ENCODE measurements at places on chromosomes 5 and 9.

- no peak for DNase-seq
Measured at GRCh38 chr9:12884736-12885395, 110.0 kb downstream of the LURAP1L start.

- DNase-seq, result peak; percentile 70
Measured at GRCh38 chr9:4832786-4833579, 40.2 kb downstream of the RCL1 start.

- peak; percentile 4 for DNase-seq
Measured at GRCh38 chr9:7536310-7536939, 263.2 kb downstream of the DMAC1 start.

DNA sequence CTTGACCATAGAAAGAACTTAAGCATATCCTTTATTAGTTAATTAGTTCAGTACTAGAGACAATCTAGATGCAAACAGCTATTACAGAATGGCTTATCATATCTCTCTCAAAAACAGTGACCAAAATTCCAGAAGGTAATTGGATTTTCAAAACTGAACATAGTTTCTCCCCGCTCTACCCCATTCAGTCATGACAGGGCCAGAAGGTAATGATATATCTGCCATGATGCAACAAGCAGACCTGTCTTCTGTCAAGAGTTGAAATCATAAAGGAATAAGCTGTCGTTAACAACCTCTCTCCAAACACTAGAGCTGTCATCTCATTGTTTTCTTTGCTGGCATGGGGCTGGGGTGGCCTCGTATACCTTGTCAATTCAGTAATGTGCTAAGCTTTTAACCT, 200.5 kb upstream of the POU5F2 start:
- no peak for DNase-seq

- DNase-seq, result no peak
Measured at GRCh38 chr5:57681942-57682341, 199.3 kb upstream of the ACTBL2 start.

DNA sequence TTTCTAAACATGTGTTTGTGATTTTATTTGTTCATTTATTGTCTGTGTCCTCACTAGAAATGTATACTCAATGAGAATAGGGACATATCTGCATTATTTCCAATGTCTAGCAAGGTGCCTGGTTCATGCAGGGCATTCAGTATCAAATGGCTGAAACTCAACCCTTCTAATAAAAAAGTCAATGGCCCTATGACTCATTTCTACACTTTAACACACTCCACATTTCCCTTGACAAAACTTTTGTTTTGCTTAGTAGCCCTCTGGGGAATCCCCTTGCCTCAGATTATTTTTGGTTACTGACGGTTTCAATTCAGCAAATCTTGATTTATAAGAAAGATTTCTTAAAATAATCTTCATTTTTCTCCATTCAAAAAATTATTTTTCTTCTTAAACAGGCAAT, 206.0 kb upstream of the DMRTA1 start:
- DNase-seq, result no peak

DNA sequence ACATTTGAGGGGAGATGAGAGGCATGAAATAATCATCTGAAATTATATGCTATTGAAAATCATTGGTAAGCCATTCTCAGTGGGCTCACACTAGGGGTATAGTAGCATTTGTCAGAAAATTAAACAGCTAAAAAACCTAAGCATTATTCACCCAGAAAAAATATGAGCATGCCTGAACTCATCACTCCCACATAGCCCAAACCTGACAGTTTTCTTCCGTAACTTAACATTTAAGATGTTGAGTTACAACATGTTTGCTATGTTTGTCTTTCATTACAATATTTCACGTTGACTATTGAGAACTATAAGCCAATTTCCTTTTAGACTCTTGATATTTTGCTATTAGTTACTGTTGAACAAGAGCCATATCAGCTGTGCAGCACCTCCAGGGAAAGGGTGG, 23.5 kb upstream of the GHR start:
- no peak for DNase-seq

- DNase-seq, result no peak
Measured at GRCh38 chr5:50320131-50320749, 120.8 kb downstream of the EMB start.

DNA sequence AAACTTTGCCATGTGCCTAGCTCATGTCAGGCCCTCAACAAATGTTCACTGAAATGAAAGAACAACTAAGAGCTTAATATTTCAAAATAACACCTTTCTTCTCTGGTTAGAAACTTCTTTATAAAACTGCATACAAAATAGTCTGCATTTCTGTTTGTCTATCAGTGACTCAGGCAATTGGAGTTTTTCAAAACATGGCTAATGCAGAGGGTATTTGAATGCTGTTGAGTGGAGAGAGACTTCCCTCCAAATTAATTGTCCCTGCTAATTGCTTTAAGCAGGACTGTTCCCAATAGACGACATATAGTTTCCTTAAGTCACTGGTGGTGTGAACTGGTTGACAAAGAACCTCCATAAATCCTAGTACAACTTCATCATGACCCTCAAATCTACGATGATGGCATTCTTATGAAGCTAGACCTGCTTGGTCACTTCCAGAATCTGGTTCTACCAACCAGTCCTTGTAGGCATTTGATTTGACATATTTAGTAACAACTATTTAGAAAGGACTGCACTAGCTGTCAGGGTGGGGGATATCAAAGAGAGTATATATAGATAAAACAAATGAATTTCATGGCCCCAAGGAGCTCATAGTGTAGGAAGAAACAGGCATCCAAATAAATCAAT, 84.5 kb downstream of the PRLR start:
- DNase-seq, result no peak

GRCh38 chr9:96495341-96495740, 45.4 kb downstream of the HABP4 start:
- no peak for DNase-seq

DNA sequence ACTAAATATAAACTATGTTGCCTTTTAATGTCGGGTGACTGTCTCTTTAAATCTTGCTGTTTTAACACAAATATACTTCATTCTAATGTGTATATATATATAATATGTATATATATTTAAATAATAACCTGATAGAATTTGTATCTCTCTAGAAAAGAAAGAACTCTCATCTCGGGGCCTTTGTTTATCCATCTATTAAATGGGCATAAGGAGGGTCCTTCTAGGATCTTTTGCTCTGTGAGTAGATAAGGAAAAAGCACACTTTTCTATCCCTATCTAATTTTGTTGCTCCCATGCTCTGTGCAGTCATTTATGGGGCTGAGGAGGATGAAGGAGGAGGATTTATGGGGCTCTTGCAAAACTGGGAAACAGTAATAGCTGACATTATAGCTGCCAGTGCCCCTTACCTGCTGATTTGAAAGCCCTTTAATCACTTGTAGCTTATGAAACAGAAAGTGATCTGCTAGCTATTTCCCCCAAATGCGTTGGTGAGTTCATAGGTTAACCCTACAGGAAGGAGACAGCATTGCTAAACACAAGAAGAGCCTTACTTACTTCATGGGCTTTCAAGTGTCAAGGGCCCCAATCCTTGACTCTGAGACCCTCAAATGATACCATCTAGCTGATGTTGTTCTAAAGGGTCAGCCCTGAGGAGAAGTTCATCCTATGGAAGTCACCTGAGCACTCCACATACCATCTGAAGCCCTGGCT, 5.8 kb upstream of the PPARGC1B start:
- DNase-seq, result no peak

DNA sequence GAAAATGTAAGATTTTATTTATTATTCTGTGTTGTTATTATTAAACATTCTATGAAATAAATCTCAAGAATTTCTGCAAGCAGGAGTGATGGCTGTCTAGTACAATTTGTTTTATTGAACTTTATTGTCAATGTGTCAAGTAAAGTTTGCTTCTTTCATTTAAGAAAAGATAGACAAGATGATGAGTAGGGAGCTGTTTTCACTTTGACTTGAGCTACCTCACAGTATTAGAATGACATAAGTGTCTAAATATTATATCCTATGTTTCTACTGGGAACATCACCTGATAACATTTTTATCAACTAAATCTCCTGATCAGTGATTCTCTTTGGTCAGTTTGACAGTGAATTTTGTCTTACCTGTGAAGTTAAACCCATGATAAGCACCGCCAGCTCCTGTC, 12.7 kb upstream of the EDIL3 start:
- DNase-seq, result no peak
